ENCODE measurements at places on chromosomes 6 and 20. TPM values are rescaled to one million over a fixed set of nuclear protein-coding genes. Genes with fewer than 3 reads are reported as not detected.

RIPOR3 gene
- 24.0 TPM for total RNA-seq

B3GALT4 gene
- 13.3 TPM for total RNA-seq

NR2E1 gene
- not detected for total RNA-seq

SALL4 gene
- 0.38 TPM for total RNA-seq

TULP1 gene
- not detected for total RNA-seq

HSF2 gene
- 20.2 TPM for total RNA-seq

PDRG1 gene
- total RNA-seq, result 14.4 TPM

DUSP15 gene
- total RNA-seq, result 5.5 TPM

DNA sequence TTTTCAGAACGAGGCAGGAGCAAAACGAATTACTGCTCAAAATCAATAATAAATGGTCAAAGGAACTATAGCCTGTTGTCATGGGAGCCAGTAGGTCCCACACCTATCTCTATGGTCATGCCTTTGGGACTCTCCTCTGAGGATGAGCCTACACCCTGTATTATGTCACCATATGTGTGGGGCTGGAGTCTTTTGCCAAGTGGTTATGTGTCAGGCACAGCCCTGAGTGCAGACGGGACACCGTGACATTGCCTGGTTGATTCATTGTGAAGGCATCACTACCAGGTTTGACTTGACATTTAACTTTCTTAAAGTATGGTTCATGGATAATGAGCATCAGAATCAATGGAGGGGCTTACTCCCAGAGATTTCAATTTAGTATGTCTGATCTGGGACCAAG lies 23.6 kb downstream of the BMP6 start:
- no peaks in the 10 kb centered on the region for H3K27me3 ChIP-seq
- H3K36me3 ChIP-seq, result no peaks in the 10 kb centered on the region
- DNase-seq, result no peak
- H3K4me1 ChIP-seq, result no peaks in the 10 kb centered on the region

DNA sequence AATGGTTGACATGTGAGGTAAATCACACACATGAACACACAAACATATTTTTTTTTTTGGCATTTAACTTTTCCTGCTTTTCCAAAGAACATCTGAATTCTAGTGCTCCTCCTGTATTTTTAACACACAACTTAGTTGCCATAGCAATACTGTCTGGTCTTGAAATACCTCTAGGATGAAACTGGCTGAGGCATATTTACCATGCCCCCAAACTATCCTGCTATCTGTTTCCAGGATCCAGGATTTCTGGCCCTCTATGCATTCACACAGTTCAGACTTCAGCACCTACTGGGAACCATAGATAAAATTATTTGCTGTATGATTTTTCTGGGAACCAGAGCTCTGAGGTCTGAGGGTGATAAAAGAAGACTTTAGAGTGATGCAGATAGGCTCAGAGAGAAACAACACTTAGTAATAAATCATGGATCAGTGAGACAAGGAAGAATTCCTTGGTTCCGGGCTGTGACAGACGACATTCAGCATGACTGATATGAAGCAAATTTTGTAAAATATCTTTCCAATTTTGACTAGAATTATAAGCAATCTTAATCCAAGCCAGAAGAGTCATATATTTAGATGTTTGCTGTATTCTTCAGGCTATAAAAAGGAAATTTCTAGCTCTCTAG lies 359.7 kb downstream of the BTBD9 start:
- no peak overlapping the region for H3K27ac ChIP-seq
- H3K4me3 ChIP-seq, result no peak overlapping the region
- no peak for DNase-seq
- H3K4me1 ChIP-seq, result no peaks in the 10 kb centered on the region

- H3K36me3 ChIP-seq, result no peaks in the 10 kb centered on the region
- H3K4me3 ChIP-seq, result no peak overlapping the region
- no peaks in the 10 kb centered on the region for H3K4me1 ChIP-seq
- H3K27me3 ChIP-seq, result no peaks in the 10 kb centered on the region
- DNase-seq, result no peak
Observed at GRCh38 chr6:159463119-159463829, 229.8 kb downstream of the SOD2 start.

- DNase-seq, result peak; percentile 86
- peak within 1 kb of the TSS; percentile 19 for H3K4me3 ChIP-seq
- no peaks in the 10 kb centered on the region for H3K36me3 ChIP-seq
- no peaks in the 10 kb centered on the region for H3K27me3 ChIP-seq
- H3K27ac ChIP-seq, result peak within 1 kb of the TSS; percentile 87
Observed at GRCh38 chr6:30626484-30627366, at the start of gene ATAT1. Gene ATAT1, plus strand, starts transcription at chr6:30626874.

- no peak for DNase-seq
- H3K27ac ChIP-seq, result no peak overlapping the region
- no peaks in the 10 kb centered on the region for H3K27me3 ChIP-seq
- H3K4me3 ChIP-seq, result no peak overlapping the region
- no peaks in the 10 kb centered on the region for H3K4me1 ChIP-seq
Observed at GRCh38 chr6:75505424-75505823, 11.8 kb upstream of the FILIP1 start.

GRCh38 chr20:17710379-17711266 lies 10.9 kb downstream of the BANF2 start:
- H3K4me3 ChIP-seq, result no peak overlapping the region
- no peaks in the 10 kb centered on the region for H3K36me3 ChIP-seq
- H3K27me3 ChIP-seq, result no peaks in the 10 kb centered on the region
- no peak for DNase-seq
- H3K4me1 ChIP-seq, result no peaks in the 10 kb centered on the region
- no peak overlapping the region for H3K27ac ChIP-seq

GRCh38 chr20:53337390-53338101 lies 256.1 kb downstream of the ZNF217 start:
- no peak for DNase-seq
- H3K36me3 ChIP-seq, result no peaks in the 10 kb centered on the region
- no peak overlapping the region for H3K4me3 ChIP-seq
- no peaks in the 10 kb centered on the region for H3K4me1 ChIP-seq
- no peak overlapping the region for H3K27ac ChIP-seq

- no peaks in the 10 kb centered on the region for H3K36me3 ChIP-seq
- H3K4me1 ChIP-seq, result no peaks in the 10 kb centered on the region
- no peak overlapping the region for H3K4me3 ChIP-seq
- H3K27me3 ChIP-seq, result no peaks in the 10 kb centered on the region
- DNase-seq, result no peak
Observed at GRCh38 chr6:106746652-106747051, 117.3 kb downstream of the QRSL1 start.

DNA sequence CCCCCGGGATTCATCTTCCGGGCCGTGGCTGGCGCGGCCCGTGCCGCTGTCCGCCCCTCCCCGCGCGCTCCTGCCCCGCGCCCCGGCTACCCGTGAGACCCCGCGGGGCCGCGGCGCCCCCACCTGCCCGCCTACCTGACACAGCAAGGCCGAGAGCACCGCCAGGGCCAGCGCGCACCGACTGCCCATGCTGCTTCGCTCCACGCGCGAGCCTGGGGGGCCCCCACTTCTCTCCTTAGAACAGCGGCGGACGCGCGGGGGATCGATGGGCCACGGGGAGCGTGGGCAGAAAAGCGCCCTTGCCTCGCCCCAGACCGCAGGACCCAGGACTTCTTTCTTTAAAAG lies 955 bp downstream of the DLL1 start:
- no peaks in the 10 kb centered on the region for H3K36me3 ChIP-seq
- no peak overlapping the region for H3K27ac ChIP-seq
- DNase-seq, result no peak
- H3K4me1 ChIP-seq, result peaks cover 37% of the 10 kb centered on the region
- peaks cover 7% of the 10 kb centered on the region for H3K27me3 ChIP-seq

DNA sequence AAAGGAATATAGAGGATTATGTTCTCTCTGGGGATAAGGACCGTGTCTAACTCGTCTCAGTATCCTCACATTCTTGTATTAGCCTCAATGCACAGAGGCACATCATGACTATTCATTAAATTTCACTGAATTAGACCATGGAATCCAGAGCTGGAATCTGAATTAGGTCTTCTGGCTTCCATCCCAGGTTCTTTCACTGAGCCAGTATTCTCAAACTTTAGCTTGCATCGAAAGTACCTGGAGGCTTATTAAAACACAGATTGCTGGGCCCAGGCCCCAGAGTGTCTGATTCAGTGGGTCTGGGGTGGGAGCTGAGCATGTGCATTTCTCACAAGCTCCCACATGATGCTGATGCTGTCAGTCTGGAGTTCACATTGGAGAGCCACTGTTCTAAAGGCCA lies 142.0 kb downstream of the UST start:
- H3K27ac ChIP-seq, result no peak overlapping the region
- DNase-seq, result no peak
- H3K4me3 ChIP-seq, result no peak overlapping the region

GRCh38 chr6:127276331-127276730 lies 9.7 kb downstream of the RNF146 start:
- H3K4me1 ChIP-seq, result peaks cover 35% of the 10 kb centered on the region
- no peak overlapping the region for H3K27ac ChIP-seq
- H3K36me3 ChIP-seq, result peaks cover 13% of the 10 kb centered on the region

- no peaks in the 10 kb centered on the region for H3K4me1 ChIP-seq
- no peak overlapping the region for H3K4me3 ChIP-seq
- no peaks in the 10 kb centered on the region for H3K36me3 ChIP-seq
- no peak overlapping the region for H3K27ac ChIP-seq
- no peak for DNase-seq
Observed at GRCh38 chr6:54617730-54618129, 228.8 kb upstream of the FAM83B start.

- no peak for DNase-seq
- no peak overlapping the region for H3K4me3 ChIP-seq
- H3K27me3 ChIP-seq, result no peaks in the 10 kb centered on the region
- no peaks in the 10 kb centered on the region for H3K4me1 ChIP-seq
- H3K27ac ChIP-seq, result no peak overlapping the region
Observed at GRCh38 chr6:160956300-160957035, 35.1 kb upstream of the MAP3K4 start.

DNA sequence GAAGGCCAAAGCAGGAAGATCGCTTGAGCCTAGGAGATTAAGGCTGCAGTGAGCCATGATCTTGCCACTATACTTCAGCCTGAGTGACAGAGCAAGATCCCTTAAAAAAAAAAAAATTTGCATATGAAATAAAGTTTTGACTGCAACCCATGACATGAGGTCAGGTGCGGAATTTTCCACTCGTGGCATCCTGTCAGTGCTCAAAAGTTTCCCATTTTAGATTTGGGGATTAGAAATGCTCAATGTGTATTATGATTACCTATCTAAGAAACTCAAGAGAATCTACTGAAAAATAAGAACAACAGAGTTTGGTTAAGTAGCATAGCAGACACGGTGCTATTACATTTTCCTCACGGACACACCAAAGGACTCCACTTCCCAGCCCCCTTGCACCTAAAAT lies 11.7 kb downstream of the SLC23A2 start:
- H3K36me3 ChIP-seq, result no peaks in the 10 kb centered on the region
- no peak for DNase-seq
- H3K4me1 ChIP-seq, result peaks cover 53% of the 10 kb centered on the region
- no peaks in the 10 kb centered on the region for H3K27me3 ChIP-seq
- H3K4me3 ChIP-seq, result no peak overlapping the region

- no peaks in the 10 kb centered on the region for H3K36me3 ChIP-seq
- peaks cover 7% of the 10 kb centered on the region for H3K27me3 ChIP-seq
- H3K4me1 ChIP-seq, result no peaks in the 10 kb centered on the region
- no peak overlapping the region for H3K4me3 ChIP-seq
Observed at GRCh38 chr6:446418-447366, 55.1 kb downstream of the IRF4 start.

DNA sequence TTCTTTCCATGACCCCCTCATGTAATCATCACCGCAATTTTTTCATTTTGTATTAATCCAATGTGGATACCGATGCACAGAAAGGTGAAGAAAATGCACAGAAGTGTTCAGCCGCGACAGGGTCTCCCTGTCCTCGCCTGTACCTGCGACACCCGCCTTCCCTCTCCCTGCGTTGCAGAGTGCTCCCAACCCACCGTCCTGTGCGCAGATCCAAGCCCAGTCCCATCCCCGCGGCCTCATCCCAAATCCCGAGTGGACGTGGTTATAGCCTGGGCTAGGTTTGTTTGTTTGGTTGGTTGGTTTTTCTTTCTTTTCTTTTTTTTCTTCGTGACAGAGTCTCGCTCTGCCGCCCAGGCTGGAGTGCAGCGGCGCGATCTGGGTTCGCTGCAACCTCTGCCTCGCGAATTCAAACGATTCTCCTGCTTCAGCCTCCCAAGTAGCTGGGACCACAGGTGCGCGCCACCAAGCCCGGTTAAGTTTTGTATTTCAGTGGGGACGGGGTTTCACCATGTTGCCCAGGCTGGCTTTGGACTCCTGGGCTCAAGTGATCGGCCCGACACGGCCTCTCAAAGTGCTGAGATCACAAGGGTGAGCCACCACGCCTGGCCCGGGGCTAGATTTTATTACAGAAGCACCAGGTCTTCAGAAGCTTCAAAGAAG lies 536 bp upstream of the RAET1G start:
- H3K4me1 ChIP-seq, result peaks cover 16% of the 10 kb centered on the region
- no peak overlapping the region for H3K27ac ChIP-seq
- H3K27me3 ChIP-seq, result no peaks in the 10 kb centered on the region
- H3K36me3 ChIP-seq, result no peaks in the 10 kb centered on the region
- no peak for DNase-seq

GRCh38 chr20:63850689-63851547 lies 10.4 kb upstream of the ABHD16B start:
- no peaks in the 10 kb centered on the region for H3K27me3 ChIP-seq
- no peak overlapping the region for H3K4me3 ChIP-seq
- H3K4me1 ChIP-seq, result peaks cover 32% of the 10 kb centered on the region
- DNase-seq, result no peak
- H3K27ac ChIP-seq, result no peak overlapping the region
- no peaks in the 10 kb centered on the region for H3K36me3 ChIP-seq

- H3K27me3 ChIP-seq, result no peaks in the 10 kb centered on the region
- no peak for DNase-seq
- no peak overlapping the region for H3K27ac ChIP-seq
- H3K36me3 ChIP-seq, result no peaks in the 10 kb centered on the region
- H3K4me1 ChIP-seq, result no peaks in the 10 kb centered on the region
- H3K4me3 ChIP-seq, result no peak overlapping the region
Observed at GRCh38 chr20:64191002-64191401, 26.8 kb downstream of the MYT1 start.

- H3K27ac ChIP-seq, result no peak overlapping the region
- no peak for DNase-seq
- no peaks in the 10 kb centered on the region for H3K4me1 ChIP-seq
- H3K4me3 ChIP-seq, result no peak overlapping the region
Observed at GRCh38 chr6:54633601-54634000, 213.0 kb upstream of the FAM83B start.

DNA sequence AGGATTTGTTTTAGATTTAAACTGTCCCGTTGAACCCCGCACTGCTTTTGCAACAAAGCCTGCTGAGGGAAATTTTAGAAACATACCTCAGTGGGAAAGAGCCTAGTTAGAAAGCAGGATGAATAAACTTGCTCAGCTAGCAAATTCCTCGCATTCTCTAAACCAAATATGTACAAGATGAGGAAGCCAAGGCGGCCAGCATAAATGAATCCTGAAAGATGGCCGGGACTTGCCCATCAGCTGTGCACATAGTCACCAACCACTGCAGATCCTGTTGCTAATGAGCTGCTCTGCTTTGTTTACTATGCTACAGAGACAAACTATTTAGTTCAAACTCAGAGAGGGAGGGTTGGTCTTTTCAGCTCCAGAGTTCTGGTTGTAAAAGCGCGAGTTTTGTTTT lies 49.0 kb downstream of the TMEM170B start:
- no peak for DNase-seq
- no peaks in the 10 kb centered on the region for H3K27me3 ChIP-seq
- H3K4me3 ChIP-seq, result no peak overlapping the region
- H3K27ac ChIP-seq, result no peak overlapping the region
- H3K4me1 ChIP-seq, result no peaks in the 10 kb centered on the region
- no peaks in the 10 kb centered on the region for H3K36me3 ChIP-seq

GRCh38 chr20:5580940-5581708 lies 169.1 kb upstream of the SHLD1 start:
- DNase-seq, result no peak
- H3K27ac ChIP-seq, result no peak overlapping the region
- H3K4me1 ChIP-seq, result no peaks in the 10 kb centered on the region
- no peaks in the 10 kb centered on the region for H3K36me3 ChIP-seq

GRCh38 chr20:4027590-4028265 lies 12.4 kb upstream of the RNF24 start:
- H3K36me3 ChIP-seq, result no peaks in the 10 kb centered on the region
- H3K27me3 ChIP-seq, result no peaks in the 10 kb centered on the region
